ENCODE measurements at places on chromosomes 7 and 10. TPM values are rescaled to one million over a fixed set of nuclear protein-coding genes. Genes with fewer than 3 reads are reported as not detected.

DNA sequence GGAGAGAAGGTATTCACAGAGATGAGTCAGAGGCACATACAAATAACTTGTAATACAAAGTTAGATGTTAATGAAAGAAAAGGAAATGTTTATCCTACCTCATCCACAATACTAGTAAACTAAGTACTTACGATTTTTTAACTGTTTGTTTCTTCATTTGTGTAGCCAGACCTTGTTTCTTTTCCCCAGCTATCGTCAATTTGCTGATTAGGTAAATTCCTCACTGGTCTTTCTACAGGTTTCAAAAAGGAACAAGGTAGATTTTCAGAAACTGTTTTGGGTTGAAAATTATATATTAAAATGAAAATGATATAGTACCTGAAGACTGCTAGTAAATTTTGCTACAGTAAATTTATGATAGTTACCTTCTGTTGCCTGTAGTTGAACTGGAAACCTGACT lies 56.6 kb downstream of the PON1 start:
- DNase-seq, result no peak

Gene ZNF736
- polyA plus RNA-seq, result 7.4 TPM

Gene EGFR
- polyA plus RNA-seq, result 24.1 TPM

- no peak for DNase-seq
Measured at GRCh38 chr10:57699944-57700343, 567.8 kb downstream of the IPMK start.

Gene SEC61A2
- 15.8 TPM for polyA plus RNA-seq

- no peak for DNase-seq
Measured at GRCh38 chr7:22665923-22666322, 61.1 kb upstream of the IL6 start.

All from muscle of back (tissue), 13 donors.